Muscle of arm (tissue), 14 donors: ENCODE measurements at places on chromosomes 1 and 21.

DNA sequence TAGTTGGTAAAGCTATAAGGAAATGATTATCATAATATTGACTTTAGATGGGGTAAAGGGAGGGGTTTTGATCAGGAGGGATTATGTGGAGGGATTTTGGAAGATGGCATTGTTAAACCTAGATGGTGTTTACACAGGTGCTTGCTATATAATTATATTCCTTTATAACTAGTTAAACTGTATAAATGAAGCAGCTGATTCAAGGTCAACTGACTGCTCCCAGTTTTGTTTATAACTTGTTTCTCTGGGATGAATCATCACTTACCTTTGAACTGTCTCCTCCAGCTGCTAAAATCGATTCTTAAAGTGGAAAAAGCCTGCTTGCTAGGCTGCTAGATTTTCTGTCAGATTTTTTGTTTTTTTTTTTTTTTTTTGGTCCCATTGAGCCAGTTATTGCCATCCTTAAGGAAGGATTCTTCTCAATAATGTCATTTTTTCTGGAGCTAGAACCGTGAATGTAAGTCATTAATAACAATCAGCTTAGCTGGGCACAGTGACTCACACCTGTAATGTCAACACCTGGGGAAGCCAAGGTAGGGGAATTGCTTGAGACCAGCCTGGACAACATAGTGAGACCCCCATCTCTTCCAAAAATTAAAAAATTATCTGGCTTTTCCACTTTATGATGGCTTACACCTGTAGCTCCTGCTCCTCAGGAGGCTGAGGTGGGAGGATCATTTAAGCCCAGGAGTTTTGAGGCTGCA lies 153.2 kb downstream of the PIK3R3 start:
- no peak for DNase-seq

DNA sequence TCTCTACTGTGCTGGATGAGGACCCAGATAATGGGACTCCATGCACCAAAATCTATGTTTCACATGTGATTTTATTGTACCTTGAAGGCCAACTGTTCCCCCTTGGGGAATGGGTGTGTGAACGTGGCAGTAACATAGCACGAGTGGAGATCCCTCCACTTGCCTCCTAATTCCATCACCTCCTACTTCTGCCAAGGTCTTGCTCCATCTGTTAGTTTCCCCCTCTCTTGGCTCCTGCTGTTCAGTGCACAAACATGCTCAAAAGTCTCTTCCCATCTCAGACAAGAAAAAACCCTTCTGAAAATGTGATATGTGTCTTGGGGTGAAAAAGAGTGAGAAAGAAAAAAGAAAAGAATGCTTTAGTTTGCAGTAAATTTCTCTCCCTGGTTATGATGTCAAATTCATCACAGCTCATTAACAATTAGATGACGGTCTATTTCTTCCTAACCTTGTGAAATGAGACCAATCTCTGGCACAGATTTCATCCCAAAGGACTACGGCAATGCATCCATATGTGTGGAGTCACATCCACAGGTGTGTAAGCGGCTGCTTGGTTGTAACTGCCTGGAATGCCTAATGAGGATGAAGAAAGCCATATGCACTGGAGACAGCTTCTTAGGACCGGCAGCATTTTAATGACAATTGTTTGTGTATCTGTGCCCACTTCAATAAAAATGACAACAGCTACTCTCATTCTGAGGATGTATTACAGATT lies 79.3 kb upstream of the DIRAS3 start:
- DNase-seq: no peak

GRCh38 chr1:96722958-96723357 lies 1.4 kb downstream of the PTBP2 start:
- DNase-seq: peak; percentile 19

GRCh38 chr21:42939582-42940413 lies 14.4 kb upstream of the ERVH48-1 start:
- peak; percentile 96 for DNase-seq

DNA sequence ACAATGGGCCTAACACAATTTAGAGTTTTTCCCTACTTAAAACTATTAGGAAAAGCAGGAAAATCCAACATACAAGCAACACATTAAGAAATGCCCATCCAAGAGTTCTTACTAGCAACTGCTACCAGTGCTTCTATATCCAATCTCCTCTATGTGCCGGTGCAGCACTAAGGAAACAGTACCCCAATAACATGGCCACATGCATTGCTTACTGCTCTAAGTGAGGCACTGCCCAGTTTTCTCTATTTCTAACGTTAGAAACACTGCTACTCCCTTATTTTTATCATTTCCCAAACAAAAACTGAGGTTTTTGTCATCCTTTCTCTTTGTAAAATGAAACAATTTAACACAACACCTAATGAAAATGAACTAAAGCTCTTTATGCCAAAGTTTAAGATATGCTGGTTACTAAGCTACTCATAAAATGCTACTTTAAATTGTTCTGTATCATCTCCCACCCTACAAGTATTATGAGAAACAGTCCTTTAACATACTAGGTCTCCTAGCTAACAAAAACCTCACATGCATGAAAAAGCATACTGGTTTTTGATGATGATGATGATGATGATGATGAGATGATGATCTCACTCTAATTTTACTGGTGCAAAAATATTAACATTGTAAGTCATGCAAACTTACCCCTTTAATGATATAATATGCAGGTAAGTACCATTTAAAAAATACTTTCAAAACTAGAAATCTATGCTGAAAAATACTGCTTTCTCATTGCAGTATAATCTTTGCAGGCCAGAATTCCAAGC lies 90.7 kb upstream of the TTC39A start:
- no peak for DNase-seq

DNA sequence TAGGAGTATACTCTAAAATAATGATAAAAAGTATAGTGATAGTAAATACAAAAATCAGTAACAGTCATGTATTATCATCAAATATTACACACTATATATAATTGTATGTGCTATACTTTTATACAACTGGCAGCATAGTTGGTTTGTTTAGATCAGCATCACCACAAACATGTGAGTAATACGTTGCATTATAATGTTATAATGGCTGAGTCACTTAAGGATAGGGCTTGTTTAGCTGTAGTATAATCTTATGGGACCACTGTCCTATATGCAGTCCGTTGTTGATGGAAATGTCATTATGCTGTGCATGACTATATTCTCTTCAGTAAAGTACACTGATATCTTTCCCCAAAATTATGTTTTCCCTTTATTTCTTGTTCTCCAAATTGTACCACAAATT lies 92.8 kb downstream of the LYPLAL1 start:
- DNase-seq: no peak

DNA sequence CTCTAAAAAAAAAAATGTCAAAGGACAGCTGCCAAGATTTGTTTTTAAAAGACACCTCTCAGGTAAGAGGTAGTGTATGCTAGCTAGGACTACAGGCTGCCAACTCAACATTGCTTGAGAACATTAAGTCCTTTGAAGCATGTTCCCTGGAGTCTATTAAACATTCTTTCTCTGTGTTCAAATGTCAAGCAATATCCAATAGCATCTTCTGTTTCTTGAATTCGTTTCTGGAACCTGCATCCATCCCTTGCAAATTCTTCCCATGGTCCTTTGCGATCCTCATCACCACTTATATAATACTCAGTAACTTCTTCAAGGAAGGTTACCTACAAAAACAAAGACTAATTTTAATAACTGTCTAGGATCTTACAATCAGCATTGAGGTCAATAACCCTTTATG lies 5.6 kb downstream of the PPP1R15B start:
- DNase-seq: no peak
